Activated CD4-positive, alpha-beta T cell treated with anti-CD3 and anti-CD28 coated beads, Interleukin-2, Interleukin-4, amounts not matched to agents 100 ng/mL and 50 ng/mL, durations not matched to agents 16 hours and 8 hours (primary cell): ENCODE measurements at places on chromosomes 2 and 18.

DNA sequence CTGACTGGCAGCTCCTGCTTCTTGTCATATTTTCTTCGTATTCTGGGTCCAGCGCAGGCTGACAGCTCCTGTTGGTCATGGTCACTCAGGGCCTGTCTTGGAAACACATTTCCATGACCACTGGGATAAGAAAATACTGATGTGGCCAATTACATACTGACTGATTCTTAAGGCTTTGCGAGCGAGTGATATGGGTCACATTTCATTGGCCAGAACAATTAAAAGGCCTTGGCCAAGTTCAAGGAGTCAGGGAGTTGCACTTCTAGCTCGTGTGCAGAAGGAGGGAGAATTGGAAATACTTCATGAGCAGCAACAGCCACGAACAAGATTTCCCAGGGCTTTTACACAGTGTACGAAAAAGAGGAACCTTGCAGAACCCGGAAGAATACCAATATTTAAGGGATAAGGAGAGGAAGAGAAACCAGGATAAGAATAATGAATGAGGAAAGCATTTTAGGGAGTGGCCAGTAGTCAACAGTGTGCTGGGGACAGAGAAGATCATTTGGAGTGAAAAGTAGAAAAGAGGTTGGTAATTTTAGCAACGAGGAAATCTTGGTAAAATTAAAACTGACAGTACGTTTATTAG is 149.5 kb downstream of the ATP9B start:
- no peak for DNase-seq

DNA sequence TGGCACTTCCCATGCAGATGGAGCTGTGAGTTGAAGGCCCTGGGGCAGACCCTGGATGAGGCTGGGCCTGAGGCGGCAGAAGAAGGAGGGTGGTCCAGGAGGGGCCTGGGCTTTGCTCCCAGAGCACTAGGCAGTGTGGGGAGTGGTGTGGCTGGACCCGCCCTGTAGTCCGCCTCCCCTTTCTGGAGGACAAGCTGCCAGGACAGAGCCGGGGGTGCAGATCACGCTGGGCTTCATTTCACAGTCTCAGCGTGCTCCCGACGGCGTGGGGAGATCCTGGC is 49.8 kb downstream of the PTGR3 start:
- DNase-seq, result no peak

GRCh38 chr2:84017010-84017409 is 442.1 kb downstream of the SUCLG1 start:
- DNase-seq, result no peak

DNA sequence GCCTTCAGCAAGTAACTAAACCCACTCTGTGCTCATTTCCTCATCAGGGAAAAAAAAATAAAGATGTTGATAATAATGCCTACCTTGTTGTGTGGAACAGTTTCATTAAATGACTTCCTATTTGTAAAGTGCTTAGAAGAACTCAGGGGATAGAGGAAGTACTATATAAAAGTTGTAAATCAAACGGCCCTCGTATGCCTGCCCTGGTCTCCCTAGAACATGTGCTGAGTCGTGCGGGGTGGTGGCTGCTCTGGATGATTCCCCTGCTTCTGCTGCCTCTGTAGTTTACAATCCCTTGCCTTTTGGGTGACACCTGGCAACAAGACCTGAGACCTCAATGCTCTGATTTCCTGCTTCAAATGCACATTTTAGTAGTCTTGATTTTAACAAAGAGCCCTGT is 170.0 kb downstream of the CERS6 start:
- no peak for DNase-seq

GRCh38 chr18:43744960-43745745 is 467.9 kb upstream of the SYT4 start:
- DNase-seq, result no peak

- DNase-seq, result no peak
Measured at GRCh38 chr18:28002841-28003240, 174.1 kb downstream of the CDH2 start.

- no peak for DNase-seq
Measured at GRCh38 chr2:112201696-112202430, 53.0 kb downstream of the ZC3H8 start.

DNA sequence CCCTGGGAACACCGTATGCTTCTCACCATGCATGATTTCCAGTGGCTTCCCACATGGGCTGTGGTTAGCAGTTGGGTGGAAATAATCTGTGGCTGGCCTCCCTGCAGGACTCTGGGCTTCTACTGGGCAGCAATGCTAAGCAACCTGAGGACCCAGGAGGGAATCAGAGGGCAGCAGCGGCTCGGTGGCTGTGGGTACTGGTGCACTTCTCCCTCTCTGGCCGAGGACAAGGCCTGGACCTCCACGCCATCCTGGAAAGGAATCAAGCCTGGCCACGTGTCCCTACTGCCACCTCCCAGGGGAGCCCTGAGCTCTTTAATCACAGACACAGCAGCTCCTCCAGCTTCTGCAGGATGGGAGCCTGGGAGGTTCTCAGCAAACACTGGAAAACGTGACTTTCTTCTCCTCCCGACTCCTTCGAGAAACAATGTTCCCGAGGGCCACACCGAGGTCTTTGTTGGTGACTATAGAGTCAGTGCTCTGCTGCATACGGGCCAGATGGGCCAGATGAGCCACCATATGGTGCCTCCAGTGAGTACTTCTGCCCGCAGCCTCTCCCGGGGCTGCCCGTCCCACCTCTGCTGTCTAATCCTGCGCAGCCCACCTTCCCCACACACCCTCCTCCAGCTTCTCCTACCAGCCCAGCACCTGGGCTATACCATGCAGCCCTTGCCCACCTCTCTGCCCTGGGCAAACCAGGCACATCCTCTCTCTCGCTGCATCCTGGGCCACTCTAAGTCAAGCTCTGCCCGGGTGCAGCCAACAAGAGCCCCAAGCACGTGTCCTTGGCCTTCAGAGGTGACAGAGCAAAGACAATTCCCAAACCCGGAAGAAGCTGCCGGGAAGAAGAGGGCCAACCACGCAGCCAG is 42.8 kb upstream of the OTOS start:
- no peak for DNase-seq

- DNase-seq, result no peak
Measured at GRCh38 chr2:12652723-12653122, 64.0 kb upstream of the TRIB2 start.

DNA sequence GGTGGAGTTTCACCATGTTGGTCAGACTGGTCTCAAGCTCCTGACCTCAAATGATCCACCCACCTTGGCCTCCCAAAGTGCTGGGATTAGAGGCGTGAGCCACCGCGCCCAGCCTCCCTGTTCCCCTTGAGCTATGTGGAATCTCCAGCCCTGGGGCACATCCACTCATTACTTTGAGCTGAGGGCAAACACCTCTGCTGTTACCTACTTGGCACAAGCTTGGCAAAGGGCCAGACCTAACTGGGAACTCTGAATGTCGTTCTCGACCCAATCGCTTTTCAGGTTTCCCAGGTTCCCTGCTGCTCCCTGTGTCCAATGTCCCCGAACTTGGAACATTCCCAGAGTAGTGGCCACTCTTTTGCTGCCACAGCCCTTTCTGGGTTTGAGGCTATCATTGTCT is 40.6 kb downstream of the CHST10 start:
- DNase-seq, result no peak

GRCh38 chr2:168182550-168183249 is 64.7 kb downstream of the STK39 start:
- DNase-seq, result no peak

- DNase-seq, result no peak
Measured at GRCh38 chr2:46366668-46367052, 69.5 kb downstream of the EPAS1 start.

DNA sequence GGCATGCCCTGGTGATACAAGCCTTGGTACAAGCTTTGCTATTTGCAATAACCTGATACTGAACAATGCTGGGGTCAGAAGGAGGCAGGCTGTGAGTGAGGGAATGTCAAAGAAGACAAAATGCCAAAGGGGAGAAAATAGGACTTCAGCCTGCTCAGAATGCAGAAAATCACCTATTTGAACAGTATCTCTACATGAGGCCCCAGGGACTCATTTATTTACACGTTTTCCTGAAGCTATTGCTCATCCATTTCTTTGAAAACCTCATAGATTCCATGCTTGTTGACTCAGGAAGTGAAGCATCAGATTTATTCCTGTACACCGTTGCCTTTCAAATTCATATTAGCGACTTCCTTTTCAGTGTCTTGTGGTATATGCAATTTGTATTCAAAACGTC is 69.4 kb upstream of the CBLN2 start:
- DNase-seq, result no peak

- no peak for DNase-seq
Measured at GRCh38 chr2:188808947-188809355, 165.2 kb upstream of the COL3A1 start.

GRCh38 chr2:223040527-223040926 is 11.5 kb upstream of the KCNE4 start:
- no peak for DNase-seq

DNA sequence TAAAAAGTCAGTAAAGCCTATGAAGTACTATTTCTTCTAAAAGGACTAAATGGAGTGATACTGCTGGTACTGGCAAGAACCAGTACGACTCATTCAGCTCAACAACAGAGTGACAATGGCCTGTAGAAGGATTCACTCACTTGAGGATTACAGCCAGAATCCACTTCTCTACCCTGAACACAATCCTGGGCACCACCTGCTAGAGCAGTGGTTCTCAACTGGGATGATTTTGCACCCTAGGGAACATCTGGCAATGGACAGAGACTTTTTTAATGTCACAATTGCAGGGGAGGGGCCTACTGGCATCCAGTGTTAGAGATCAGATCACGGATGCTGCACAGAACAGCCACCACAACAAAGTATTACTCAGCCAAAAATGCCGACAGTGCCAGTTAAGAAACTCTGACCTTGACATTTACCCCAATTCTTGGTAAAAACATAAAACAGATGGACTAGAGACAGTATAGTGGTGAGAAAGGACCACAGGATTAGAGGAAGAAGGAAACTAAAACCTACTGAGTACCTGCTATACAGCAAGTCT is 5.0 kb downstream of the SPIRE1 start:
- DNase-seq, result peak; percentile 57
